ENCODE measurements at places on chromosomes 3 and 15.

DNA sequence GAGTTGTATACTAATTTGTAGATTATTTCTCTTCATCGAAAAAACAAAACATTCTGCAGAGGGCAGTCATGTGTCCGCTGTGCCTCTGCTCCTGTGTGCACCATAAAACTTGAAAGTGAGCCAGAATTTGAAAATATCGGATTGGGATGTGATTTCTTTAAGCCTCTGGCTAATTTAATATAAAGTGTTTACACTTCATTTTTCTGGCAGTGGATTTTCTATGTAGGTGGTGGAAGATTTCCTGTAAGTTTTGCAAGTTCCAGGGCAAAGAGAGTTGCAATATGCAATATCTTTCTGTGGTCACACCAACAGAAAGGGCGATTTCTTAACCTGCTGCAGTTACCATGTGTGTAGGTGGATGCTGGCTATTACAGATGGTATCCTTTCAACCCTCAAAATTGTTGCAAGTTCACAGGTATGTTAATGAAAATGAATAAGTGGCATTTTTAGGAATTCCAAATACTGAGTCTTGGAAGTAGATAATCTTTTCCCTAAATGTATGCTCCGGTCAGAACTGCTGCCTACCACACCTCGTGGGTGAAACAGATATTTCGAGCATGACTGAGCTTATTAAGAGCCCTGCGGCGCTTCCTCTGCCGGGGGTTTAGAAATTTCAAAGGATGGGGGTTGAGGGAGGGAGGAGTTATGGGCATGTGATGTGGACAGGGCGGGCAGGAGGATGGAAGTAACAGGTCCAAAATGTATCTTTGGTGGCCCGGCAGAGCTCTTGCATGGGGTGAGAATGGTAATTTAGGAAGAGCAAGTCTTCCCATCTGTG lies 134.0 kb downstream of the PGPEP1L start:
- DNase-seq, result no peak

GRCh38 chr15:52759969-52760368 lies 30.2 kb downstream of the ONECUT1 start:
- no peak for DNase-seq

DNA sequence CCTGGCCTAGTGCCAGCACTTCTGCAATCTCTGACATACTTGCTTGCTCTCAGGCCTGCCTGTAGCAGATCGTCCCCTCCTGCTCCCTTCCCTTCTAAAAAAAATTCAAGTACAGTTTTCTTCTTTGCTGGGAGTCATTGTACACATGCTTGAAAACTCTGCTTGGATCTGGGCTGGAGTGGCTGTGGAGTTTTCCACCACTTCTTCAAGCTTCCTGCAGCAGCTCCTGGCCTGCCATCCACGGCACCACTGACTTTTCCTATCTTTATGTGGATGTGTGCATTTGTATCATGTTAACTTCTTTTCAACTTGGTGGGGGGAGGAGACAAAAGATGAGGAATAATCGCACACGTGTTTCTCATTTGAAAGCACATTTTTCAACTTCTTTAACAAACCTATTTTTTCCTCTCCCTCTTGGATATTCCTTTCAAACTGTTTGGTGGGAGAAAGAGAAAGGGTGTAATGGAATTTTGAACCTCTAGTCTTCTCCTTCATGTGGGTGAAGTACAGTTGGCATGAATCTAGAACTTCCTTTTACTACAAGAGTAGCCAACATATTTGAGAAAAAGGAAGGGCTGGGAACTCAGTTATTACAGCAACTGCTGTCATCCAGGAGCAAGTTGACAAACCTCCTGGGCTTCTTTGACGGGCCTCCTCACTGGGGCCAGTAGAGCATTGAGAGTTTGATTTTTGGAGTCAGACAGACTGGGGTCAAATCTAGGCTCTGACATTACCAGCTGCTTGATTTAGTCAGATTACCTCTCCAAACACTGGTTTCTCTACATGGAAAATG lies 61.2 kb upstream of the LRTM1 start:
- no peak for DNase-seq

DNA sequence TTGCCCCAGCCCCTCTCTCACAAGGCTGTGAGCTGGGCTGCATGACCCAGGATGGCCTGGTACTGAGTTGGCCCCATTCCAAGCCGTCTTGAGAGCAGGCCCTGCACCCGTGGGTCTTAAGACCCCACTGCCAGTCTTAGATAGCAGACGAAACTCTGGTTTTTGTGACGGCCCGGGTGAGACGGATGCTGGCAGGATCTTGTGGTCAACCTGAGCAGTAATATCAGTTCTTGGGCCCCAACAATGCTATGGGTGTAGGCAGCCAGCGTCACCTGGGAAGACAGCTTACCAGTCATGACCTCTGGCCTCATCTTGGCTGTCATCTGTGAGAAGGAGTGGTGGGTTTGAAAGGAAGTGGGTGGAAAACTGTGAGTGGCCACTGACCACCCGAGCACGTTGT lies 305.8 kb downstream of the ARRDC4 start:
- no peak for DNase-seq

- no peak for DNase-seq
Observed at GRCh38 chr3:180467177-180467576, 134.8 kb upstream of the TTC14 start.

GRCh38 chr3:189941679-189942078 lies 179.0 kb downstream of the P3H2 start:
- no peak for DNase-seq

DNA sequence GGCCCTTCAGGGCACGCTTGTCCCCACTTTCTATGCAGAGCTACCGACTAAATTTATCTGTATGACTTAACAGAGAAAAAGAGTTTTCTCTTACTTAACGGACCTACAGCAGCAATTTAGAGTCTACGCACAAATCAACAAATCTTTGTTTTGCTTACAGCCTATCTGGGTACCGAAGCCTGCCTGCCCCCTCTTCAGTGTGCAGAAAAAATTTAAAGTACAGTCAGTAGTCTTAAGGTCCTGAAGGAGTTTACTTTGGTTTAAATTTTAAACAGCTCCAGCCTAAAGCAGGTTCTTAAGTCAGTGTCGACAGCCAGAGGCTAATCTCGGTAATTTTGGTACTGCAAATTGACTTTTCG lies 570 bp downstream of the SACM1L start:
- DNase-seq, result no peak

DNA sequence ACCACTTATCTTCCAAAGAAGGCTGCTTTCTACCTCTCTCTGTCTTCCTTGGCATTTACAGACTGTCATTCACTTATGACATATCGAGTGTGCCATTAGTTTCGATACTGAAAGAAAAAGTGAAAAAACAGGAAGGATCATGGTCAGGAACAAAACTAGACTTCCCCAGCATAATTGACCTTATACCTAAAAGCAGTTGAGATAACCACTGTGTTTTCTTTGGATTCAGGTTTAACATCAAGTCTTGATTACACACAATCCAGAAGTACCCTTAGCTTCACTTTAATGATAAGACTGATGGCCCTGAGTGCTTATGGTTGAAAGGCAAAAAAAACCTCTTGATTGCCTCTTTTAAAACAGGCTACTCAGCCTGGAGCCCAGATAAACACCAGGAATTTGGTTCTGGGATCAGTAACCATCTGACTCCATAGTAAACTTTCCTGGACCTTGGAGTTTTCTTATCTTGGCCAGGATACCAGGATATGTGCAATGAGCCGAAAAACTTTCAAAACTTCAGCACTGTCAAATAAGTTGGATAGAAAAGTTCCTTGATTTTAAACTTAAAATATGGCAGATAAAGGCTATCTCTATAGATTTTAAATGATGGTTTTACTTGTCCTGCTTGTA lies 5.0 kb upstream of the UACA start:
- no peak for DNase-seq

GRCh38 chr15:35673093-35673684 lies 127.2 kb upstream of the DPH6 start:
- no peak for DNase-seq

DNA sequence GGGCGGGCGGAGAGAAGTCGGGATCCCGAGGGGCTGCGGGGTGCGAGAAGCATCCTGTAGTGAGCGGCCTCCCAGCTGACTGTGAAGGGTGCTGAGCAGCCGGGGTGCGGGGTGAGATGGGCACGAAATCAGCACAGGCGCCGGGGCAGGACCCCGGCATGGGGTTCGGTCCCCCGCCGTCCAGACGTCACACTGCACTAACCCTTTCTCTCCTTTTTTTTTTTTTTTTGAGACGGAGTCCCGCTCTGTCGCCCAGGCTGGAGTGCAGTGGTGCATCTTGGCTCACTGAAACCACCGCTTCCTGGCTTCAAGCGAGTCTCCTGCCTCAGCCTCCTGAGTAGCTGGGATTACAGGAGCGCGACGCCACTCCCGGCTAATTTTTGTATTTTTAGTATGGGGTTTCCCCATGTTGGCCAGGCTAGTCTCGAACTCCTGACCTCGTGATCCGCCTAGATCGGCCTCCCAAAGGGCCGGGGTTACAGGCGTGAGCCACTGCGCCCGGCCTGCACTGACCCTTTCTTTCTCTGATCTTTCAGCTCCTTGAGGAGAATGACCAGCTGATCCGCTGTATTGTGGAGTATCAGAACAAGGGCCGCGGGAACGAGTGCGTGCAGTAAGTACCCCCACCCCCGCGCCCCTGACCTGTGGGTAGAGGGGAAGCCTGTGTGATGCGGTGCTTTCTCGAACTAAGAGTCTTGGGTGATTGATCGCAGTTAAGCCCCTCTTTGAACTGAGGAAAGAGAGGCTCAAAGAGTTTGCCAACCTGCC lies 513 bp downstream of the SS18L2 start:
- DNase-seq, result no peak

DNA sequence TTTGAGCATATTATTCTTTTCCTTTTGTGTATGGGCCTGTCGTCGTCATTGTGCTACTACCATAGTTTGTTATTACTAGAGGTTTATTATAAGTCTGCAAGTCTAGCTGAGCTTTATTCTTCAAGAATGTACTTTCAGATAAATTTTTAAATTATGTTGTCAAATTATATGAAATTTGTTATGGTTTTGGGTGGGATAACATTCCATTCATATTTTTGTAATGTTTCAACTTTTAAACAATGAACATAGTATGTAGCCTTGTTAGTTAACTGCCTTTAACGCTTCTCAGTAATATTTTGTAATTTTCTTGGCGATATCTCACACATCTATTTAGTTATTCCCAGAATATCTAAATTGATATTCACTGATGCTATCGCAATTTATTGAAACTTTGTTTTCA lies 41.6 kb upstream of the GOLGA8B start:
- no peak for DNase-seq
